ENCODE measurements at places on chromosomes 1 and 21.

- DNase-seq: no peak
Measured at GRCh38 chr1:214895011-214895600, 187.4 kb upstream of the KCNK2 start.

DNA sequence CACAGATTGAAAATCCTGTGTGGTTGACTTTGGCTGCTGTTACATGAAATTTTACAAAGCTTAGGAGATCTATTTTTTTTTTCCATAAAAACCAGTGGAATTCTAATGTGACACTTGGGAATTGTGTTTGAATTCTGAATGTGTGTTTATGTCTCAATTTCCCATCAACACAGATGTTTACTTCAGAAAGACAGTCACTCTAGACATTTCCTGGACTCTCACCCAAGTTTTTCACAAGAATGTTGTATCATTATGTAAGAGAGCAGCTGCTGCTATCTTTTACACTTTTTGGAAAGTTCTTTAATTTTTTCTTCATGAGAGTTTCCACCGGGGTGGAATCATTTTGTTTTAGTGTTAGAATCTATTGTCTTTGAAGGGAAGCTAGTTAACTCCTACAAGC is 210.1 kb downstream of the GIPC2 start:
- DNase-seq: no peak

GRCh38 chr1:40477678-40478053 is 576 bp downstream of the ZFP69 start:
- DNase-seq: no peak

GRCh38 chr21:26490771-26491170 is 82.3 kb downstream of the CYYR1 start:
- no peak for DNase-seq

GRCh38 chr1:65180977-65181376 is 33.0 kb downstream of the AK4 start:
- DNase-seq: no peak

GRCh38 chr1:106753066-106753465 is 303.4 kb upstream of the PRMT6 start:
- no peak for DNase-seq

DNA sequence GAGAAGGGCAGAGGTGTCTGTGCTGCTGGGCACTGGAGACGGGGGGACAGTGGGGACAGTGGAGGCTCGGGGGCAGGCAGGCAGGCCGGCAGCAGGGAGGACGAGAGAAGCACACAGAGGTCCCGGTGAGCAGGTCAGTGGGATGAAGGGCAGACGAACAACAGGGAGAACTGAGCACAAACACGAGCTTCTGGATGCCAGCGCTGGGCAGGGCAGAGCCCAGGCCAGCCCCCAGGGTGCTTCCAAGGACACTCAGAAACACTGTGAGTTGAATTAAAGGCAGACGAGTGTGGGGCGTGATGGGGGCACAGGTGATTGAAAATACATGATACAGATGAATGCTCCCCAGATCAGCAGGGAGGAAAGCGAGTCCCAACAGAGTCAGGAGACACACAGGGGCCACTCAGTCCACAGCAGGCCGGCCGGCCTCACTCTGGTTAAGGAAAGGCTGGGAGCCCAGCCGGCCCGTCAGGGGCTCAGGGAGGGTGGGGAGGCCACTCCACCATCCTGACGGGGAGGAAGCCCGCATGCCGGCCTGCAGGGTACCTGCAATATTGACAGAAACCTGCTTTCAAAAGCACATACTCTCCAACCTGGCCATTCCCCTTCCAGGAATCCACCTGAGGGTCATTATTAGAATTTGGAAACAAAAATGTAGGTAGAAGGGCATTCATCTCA is 14.1 kb downstream of the SLC19A1 start:
- DNase-seq: no peak

GRCh38 chr1:63119575-63120155 is 202.7 kb upstream of the FOXD3 start:
- DNase-seq: no peak

DNA sequence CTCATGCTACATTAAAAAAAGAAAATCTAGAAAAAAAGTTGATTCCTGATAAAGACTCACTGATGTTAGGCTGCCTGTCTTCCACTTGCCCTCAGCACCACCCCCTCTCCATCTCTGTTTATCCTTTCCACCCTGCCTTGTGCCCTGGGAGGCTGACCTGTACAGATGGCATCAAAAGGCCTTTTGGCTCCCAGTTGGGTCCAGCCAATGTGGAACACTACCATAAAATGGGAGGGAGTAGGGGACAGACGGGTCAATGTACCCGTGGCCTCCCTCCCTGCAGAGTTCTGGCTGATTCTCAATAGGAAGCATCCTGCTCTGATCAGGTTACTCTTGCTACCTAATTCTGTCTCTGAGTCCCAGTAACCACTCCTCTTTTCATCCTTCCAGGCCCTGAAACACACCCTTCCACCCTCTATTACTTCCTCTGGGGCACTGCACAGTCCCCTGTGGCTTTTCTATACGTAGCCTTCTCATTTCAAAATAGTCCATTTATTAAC is 300.0 kb downstream of the HHIPL2 start:
- DNase-seq: no peak

DNA sequence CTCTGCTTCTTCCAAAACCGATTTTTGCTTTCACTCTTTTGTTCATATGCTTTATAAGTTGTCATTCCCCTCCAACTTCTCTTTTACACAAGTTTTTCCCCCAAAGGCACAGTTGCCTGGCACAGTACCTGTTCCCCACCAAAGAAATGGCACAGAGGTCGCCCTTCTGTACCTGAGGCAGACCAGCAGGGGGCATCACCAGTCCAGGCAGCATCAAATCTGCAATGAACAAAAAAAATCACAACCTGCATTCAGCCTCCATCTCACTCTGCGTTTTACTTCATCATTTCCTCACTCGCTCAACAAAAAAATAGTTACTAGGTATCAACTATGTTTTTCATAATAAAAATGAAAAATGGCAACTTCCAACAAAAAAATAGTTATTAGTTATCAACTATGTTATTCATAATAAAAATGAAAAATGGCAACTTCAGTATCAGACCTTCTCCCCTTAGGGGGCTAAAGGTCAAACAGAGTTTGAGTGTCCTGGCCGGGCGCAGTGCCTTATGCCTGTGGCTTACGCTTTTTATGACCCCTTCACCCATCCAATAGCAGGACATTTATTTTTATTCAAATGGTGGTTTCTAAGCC is 4.1 kb downstream of the EIF2D start:
- no peak for DNase-seq

- DNase-seq: no peak
Measured at GRCh38 chr1:16905110-16905867, 9.5 kb downstream of the RNU1-2 start.

- no peak for DNase-seq
Measured at GRCh38 chr1:235246022-235246948, 81.7 kb downstream of the ARID4B start.

GRCh38 chr1:219236933-219237610 is 63.4 kb downstream of the LYPLAL1 start:
- DNase-seq: no peak

GRCh38 chr1:62177621-62178020 is 17.0 kb upstream of the L1TD1 start:
- DNase-seq: no peak

DNA sequence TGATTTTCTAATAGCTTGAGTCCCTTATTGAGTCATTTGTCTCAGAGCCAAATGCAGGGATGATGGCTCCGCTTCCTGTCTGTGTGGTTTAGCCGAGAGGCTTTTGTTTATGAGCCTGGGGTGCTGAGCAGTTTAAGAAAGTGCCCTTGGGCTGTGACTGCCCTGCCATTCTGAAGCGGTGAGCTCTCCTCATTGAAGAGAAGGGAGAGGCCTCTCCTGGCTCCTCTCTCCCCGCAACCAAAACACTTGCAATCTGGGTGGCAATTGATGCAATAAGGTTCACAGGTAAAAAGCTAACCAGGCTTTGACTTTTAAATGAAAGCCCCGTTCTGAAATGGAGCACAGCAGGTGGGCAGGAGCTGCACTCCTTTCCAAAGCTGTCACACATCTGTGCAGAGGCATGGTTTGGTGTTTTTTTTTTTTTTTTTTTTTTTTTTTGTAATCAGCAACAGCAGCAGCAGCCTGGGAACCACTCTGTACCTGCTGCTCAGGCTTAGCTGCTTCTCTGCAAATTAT is 403.7 kb downstream of the SIPA1L2 start:
- no peak for DNase-seq

DNA sequence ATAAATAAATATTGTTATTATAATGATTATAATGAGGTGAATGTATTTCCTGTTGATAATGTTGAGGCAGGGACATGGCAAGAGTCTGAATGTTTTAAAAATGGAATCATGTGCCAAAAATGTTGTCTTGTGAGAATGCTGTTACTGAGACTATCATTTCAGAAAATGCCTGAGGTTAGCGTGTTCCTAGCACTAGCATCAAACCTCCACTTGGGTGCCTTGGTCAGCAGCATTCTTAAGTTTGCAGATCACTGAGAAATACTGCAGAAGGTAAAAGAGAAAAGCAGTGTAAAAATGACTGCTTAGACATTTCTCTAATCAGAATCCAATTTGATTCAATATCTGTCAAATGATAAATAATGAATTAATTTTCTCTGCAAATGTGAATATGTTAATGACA is 50.8 kb downstream of the OLFM3 start:
- no peak for DNase-seq

DNA sequence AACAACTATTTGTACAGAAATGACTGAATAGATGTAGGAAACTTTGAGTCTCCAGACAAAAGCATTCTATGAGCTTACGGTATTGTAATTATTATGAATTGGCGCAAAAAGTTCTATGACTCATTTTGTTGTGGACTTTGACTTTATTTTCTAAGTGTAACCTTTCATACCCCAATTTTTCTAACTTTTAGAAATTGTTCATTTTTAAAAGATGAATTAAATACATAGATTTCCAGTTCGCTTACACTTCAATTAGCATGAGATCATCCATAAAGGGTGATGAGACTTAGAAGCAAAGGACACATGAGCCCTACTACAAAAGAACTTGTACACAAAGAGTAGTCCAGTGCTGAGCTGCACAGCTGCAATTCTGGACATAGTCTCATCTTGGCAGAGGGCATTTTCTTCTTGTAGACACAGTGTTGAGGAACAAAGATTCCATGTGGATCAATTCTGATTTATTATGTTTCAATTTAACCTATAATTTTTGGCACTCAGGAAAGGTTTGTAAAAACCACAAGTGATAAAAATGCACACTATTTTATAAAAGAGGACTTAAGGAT is 431.1 kb downstream of the LRRIQ3 start:
- DNase-seq: no peak

- no peak for DNase-seq
Measured at GRCh38 chr1:21664806-21665588, 4.2 kb downstream of the RAP1GAP start.

GRCh38 chr1:89892816-89893215 is 72.0 kb downstream of the LRRC8D start:
- no peak for DNase-seq

DNA sequence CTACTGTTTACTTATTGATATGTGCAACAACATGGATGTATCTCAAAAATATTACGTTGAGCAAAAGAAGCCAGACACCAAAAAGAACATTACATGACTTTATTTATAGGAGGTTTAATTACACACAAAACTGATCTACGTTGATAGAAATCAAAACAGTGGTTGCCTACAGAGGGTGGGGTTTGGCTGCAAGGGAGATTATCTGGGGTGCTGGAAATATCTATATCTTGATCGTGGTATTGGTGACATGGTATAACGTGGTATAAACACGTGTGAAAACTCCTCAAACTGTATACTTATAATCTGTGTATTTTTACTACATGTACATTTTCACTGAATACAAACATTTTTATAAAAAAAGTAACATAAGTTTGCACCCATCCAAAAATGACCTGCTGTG is 38.9 kb downstream of the S1PR1 start:
- no peak for DNase-seq

DNA sequence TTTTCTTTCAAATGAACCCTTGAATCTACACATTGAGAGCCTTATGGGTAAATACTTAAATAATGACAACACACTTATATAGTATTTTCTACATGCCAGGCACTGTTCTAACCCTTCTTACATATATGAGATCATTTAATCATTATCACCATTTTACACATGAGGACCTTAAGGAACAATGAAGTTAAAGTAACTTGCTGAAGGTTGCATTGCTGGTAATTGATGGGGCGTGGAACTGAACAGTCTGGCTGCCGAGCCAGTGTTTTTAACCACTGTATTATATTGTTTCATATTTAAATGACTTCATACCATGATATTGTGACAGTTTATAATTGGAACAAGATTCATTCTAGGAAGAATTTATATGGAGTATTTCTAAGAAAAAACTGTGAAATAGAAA is 111.9 kb upstream of the TENT5C start:
- no peak for DNase-seq

DNA sequence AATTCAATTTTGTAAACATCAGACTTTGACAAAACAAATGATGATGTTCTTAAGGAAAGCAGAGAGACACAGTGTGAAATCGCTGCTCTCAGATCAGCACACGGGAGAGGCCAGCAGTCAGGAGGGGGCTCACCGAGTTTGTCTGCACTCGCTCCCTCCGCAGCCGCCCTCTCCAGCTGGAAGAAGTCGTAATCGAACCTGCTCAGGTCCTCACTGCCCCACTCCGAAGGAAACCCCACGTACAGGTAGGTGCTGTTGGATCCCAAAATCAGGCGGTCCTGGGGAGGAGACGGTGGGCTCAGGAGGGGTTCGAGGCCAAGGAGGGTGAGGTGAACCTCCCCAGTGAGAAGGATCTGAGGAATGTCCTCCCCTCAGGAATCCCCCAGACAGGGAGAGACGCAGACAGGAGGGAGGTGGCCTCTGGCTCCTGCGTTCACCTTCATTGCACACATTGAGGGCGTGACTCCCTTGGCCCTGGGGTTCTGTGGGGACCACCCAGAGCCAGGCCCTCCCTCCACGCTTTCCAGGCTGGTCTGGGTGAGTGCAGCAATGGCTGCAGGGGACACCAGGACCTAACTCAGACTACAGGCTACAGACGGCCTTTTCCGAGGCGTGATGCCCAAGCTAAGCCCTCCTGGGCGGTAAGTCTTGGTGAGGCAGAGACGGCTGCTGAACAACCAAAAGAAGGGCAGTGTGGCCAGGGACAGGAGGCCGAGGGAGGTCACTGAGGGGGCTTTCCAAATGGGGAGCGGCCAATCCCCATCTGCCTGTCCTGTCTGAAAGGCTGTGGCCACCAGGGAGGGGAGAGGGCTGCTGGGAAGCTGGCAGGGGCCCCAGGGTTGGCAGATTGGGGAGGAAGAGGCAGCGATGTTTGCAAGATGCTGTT is 65.5 kb downstream of the SCCPDH start:
- no peak for DNase-seq

GRCh38 chr1:3332043-3332442 is 122.4 kb upstream of the ARHGEF16 start:
- DNase-seq: no peak

GRCh38 chr21:35007348-35007747 is 41.8 kb downstream of the RUNX1 start:
- DNase-seq: no peak

GRCh38 chr21:26933448-26933847 is 33.4 kb downstream of the ADAMTS5 start:
- no peak for DNase-seq

GRCh38 chr21:43694437-43695079 is 24.4 kb upstream of the PDXK start:
- DNase-seq: no peak

DNA sequence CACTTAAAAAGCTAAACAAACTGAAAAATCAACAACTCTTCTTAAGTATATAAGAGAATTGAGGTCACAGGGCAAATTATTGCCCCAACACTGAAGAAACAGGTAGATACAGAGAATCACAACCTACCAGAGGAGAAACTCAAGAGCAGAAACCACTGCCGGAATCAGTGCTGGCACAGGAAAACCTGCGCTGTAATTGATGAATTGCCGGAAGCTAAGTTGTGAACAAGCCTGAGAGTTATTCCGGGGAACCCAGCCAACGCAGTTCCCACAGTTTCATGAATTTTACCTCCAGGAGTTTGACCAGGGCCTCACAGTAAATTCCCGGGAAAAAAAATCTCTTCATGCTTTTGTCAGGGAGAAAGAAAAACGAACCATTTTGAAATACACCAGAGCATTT is 657.1 kb upstream of the BRINP3 start:
- DNase-seq: no peak

Measured in stimulated activated CD8-positive, alpha-beta memory T cell treated with anti-CD3 and anti-CD28 coated beads, Interleukin-4, amount 100 ng/mL, for 4 hours (primary cell).